ENCODE measurements at places on chromosomes 6 and 20.

DNA sequence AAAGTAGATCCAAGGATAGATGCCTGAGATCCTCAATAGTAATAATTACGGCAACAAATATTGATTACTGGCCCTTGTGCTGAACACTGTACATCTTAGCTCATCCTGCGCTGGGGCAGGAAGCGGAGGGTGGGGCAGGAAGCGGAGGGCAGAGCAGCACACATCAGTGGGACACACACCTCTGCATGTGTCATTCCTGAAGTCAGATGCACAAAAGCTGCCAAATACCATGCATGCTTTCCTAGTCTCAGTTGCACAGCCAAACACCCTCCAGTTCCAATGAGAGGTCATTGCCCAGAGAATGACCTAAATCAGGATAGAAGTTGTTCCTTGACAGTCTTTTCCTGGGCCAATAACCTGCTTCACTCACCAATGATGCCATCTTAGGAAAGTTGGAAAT, 74.4 kb upstream of the FOXC1 start:
- no peak for DNase-seq

DNA sequence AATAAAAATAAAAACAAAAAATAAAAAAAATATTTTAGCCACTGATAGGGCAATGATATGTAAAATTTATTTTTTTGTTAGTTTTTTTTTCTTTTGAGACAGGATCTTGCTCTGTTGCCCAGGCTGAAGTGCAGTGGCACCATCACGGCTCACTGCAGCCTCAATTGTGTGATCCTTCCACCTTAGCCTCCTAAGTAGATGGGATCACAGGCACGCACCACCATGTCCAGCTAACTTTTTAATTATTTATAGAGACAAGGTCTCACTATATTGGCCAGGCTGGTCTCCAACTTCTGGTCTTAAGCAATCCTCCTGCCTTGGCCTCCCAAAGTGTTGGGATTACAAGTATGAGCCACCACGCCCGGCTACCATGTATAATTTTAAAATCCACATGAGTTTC, 59.4 kb downstream of the RIOK1 start:
- DNase-seq: no peak

DNA sequence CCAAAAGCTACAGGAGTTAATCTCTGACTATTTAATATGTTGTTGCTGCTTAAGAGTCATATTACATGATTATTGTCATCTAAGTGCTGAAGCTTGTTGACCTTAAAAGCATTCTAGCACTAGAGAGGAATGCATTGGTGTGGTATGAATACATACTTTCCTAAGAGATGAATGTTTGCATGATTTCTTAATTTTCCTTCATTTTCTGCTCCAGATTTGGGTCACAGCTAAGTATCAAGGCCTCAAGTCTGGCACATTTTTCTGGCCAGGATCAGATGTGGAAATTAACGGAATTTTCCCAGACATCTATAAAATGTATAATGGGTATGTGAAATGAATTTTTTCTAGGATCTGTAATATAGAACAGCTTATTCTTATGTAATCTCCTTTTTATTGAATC, 53.6 kb downstream of the ENPP1 start:
- DNase-seq: no peak

DNA sequence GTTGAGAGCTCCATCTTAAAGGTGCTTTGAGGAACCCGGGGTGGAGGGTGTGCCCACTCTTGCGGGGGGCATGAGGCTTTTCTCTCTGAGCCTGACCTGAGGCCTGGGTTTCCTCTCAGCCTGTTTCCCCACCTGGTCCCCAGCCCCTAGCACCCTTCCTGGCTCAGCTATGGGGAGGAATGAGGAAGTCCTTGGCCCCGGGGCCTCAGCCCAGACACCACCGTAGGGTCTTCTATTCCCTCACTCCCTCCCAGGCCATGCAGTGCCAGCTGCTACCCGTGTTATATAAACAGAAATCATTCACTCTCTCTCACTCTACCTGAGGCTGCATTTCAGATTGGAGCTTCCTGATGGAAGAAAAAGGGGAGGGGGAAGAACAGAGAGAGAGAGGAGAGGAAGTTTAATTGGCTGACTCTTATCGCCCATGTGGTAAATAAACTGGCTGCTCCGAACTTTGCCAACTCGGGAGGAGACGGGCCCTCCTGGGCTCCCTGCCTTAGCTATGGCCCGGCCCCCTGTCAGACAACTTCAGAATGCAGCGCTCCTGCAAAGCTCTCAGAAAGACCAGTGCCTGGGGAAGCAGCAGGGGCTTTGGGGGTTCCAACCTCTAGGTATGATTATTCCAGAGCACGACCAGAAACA, 2.8 kb downstream of the CDH22 start:
- DNase-seq: no peak

DNA sequence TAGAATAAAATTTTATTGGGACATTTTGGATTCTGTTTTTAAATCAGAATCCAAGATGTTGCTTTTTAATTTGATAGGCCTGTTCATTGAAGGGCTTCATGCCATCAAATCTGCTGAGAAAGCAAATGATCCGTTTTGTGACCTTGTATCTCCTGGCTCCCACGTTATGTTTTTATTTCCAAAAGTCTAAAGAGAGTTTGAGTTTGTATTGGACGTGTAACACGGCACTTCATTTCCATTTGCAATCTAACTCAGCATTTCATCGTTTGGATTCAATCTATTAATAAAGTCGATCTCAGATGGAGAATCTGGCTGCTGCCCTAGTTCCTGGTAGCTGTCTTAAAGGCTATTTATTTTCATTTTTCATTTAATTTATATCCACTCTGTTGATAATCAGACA, 17.0 kb downstream of the KIF25 start:
- DNase-seq: no peak

GRCh38 chr20:14960831-14961230, 623.4 kb upstream of the FLRT3 start:
- no peak for DNase-seq

GRCh38 chr20:58877050-58877975, 24.8 kb downstream of the GNAS start:
- DNase-seq: no peak

All from hematopoietic multipotent progenitor cell treated with erythropoietin and hydrocortisone succinate and interleukin-3 and kit ligand, for 6 days (in vitro differentiated cells).